NCI-H2081 treated with DMSO at 0.1 percent for 48 hours (cell line): ENCODE measurements at places on chromosomes 5 and 9.

- DNase-seq, result no peak
Observed at GRCh38 chr9:73118286-73118685, 33.4 kb upstream of the ANXA1 start.

DNA sequence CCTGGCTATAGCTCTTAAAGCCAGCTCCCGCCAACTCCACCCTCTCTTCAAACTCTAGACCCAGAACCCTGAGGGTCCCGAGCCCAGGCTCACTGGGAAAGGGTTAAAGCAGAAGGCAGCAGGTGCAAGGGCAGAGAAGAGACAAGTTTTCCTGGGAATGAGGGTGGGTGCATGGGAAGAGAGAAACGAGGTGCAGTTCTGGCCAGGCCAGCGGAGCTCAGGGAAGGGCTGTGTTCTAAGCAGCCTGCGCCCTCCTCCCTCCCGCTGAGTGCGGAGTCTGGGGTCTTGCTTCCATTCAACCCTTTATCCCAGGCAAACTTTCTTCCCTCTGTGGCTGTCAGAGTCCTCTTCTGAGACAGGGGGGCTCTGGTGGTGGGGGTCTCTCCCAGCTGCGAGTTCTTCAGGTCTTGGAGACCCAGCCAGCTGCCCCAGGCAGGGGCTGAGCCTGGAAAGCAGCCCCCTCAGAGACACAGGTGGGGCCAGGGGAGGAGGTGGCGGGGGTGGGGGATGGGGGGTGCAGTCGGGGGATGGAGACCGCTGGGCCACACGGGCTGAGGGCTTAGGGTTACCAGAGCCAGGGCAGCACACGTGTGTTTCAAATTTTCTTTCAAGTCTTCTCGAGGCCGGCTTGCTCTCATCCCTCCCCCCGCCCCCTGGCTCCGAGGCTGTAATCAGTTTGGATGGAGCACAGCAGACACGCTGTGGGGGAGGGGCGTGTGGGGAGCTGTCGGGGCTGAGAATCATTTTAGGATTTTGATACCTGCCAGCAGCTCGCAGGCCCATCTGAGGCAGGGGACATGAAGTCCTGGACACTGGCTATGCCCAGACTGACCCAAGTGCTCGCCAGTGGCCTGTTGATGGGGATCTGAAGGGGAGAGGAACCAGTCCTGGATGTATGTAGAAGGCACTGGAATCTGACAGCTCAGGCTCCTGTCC lies 169.6 kb upstream of the SMIM23 start:
- DNase-seq, result no peak

- no peak for DNase-seq
Observed at GRCh38 chr9:68416936-68417564, 60.6 kb downstream of the PGM5 start.

DNA sequence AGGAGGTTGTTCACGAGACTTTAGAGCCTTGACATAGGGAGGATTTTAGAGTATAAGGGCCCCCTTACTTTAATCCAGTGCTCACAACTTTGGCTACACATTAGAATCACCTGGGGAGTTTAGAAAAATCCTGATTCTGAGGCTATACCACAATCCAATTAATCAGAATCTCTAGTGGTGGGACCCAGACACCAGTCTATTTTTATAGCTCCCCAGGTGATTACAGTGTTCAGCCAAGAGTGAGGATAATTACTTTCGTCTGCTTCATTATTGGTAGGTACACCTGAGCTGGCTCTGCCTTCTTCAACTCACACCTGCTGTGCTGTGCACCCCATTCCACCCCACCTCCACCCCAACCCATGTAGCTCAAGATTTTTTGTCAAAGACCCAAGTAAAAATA lies 141.3 kb upstream of the EPB41L4A start:
- no peak for DNase-seq

GRCh38 chr9:129558551-129559505 lies 62.1 kb downstream of the C9orf50 start:
- DNase-seq, result no peak
